ENCODE measurements at places on chromosomes 3 and 15. TPM values are rescaled to one million over a fixed set of nuclear protein-coding genes. Genes with fewer than 3 reads are reported as not detected.

Gene PLA1A
- polyA plus RNA-seq = 8.4 TPM

Gene ANP32A
- polyA plus RNA-seq = 311 TPM

Gene CTXN2
- polyA plus RNA-seq = 0.06 TPM

Gene GATM
- polyA plus RNA-seq = 232 TPM

Gene CFAP161
- 0.56 TPM for polyA plus RNA-seq

Gene FAM219B
- 51.4 TPM for polyA plus RNA-seq

Gene RAB6B
- 18.4 TPM for polyA plus RNA-seq

DNA sequence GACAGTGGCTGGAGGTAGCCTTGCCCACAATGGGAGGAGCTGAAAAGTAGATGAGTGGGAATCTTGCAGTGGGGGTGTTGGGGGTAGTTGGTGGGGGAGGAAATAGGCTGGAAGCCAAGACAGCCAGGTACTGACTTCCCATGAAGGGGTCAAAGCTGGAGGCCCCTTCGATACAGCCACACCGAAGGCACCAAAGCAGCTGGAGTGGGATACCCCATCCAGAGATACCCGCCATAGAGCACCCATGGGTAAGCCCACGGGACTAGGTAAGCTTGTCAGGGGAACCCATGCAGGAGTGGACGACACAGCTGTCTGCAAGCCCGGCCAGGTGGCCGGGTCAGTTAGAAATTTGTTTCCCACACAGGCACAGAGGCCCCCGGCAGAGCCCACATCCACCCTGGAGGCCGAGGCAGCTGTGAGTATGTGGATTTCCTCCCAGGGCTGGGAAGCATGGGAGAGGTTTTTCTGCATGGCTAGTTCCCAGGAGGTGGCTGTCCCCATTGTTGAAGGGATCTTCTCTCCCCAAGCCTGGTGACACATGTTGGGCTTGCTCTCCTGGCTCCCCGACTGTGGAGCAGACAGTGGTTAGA is 28.6 kb downstream of the PRR23E start:
- no peak for DNase-seq

- no peak for DNase-seq
Observed at GRCh38 chr3:45509038-45509767, 85.3 kb upstream of the LIMD1 start.

- DNase-seq = no peak
Observed at GRCh38 chr3:10645800-10646199, 140.4 kb upstream of the ATP2B2 start.

DNA sequence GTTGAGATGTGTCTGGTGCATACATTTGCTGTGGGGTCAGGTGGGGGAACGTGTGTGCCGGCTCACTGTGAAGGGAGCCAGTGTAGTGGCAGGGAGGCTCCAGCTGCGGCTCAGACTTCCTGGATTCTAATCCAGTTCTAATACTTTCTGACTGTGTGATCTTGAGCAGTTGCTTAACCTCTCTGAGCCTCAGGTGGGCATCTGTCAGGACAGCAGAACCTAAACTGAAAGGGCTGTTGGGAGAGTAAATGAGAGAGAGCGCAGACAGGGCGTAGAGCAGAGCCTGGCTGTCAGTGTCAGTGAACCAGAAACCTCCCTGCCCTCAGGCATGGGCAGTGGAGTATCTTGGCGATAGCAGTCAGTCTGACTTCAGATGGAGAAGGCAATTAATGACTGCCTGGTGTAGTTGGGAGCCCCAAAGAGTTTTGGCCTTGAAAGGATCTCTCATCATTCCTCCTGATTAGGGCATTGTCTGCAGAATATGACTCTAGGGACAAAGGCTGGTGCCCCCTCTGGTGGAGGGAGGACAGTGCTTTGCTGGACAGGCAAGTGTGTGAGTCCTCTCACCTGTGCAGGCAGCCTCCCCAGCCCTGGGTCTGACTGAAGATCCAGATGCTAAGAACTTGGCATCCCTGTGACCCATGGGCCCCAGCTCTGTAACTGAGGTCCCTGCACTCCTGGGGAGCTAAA is 9.6 kb downstream of the KBTBD13 start:
- no peak for DNase-seq

DNA sequence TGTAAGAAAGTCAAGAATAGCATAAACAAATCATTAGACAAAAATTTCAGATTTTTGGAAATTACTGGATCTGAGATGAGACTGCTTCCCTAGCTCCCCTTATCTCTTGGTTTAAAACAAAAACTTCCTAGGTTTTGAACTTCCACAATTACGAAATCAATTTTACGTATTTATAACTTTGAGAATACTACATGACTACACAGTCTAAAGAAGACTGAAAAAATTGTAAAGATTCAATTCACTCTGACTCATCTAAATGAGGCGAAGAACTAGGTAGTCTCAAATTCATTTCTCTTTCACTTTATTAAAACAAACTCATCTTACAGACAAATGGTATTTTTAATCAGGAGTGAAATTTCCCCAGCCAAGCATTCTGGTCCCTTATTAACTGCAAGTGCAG is 10.3 kb downstream of the CCDC54 start:
- no peak for DNase-seq

DNA sequence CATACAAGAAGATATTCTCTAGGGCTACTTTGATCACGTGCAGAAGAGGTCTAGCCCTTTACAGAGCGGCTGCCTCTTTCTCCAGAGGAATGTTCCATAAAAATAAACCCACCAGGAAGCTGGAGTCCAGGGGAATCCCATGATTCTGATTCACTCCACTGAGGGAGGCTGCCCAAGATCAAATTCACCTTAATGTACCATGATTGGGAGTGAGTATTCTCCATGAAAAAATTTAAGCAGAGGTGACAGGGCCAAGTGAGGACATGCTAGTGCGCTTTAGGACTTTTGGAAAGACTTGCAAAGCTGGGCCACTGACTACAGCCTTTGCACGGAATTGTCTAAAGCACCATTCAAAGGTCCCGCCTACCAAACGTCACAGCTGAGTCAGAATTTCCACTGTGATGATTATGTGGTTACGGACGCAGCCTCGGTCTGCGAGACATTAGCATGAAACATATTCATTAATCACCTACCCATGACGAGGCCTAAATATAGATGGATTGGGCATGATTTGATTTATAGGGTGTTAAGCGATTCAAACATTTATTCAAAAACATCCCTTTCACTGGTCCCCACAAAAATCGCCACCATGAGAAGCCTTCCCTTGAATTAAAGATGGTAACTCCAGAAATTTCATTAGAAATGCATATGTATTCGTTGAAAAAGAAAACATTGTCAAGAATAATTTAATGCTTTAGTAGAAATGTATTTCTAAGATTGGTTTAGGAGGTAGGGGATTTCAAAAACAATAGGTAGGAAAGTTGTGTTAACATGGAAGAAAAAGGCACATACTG is 152.6 kb downstream of the GREM1 start:
- DNase-seq = no peak

GRCh38 chr3:193744822-193745684 is 152.0 kb downstream of the OPA1 start:
- DNase-seq = peak; percentile 42

- DNase-seq = no peak
Observed at GRCh38 chr3:131957980-131958379, 76.8 kb downstream of the CPNE4 start.

DNA sequence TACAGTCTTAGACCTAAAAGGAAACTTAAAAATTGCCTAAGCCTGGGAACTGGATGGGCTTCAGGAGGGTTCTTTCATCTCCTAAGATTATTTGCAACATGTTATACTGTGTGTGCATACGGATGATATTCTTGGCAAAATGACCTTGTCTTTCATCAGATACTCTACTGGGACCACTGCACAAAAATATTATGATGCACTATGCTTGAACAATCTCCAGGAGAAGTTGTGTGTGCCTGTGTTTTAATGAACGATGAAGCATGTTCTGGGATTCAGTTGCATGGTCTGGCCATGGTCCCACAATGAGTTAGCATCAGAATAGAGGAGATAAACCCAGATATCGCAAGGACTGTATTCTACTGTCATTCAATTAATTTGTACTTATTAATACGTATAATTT is 68.7 kb downstream of the GAP43 start:
- no peak for DNase-seq

GRCh38 chr15:63977119-63977518 is 69.2 kb downstream of the DAPK2 start:
- DNase-seq = no peak

GRCh38 chr3:159091936-159092335 is 290.1 kb downstream of the MFSD1 start:
- DNase-seq = no peak

GRCh38 chr3:140501061-140501769 is 176.6 kb upstream of the TRIM42 start:
- peak; percentile 14 for DNase-seq

GRCh38 chr3:134473868-134474546 is 11.8 kb downstream of the ANAPC13 start:
- DNase-seq = peak; percentile 84

DNA sequence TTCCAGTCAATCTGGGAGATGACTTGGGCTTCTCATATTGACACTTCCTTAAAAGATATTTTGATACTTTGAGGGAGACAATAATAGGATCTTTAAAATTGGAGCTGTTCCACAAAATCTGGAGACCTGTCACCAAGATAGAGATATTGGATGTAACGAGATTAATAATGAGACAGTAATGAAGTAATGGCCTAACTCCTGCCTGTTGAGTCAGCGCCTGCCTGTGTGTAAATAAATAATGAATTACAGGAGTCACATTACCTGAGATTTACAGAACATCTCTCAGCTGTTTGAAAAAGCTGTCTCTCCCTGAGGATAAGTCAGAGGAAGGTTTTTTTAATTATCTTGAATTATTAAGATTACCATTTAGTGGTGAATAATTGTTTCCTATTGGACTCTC is 43.8 kb upstream of the MITF start:
- no peak for DNase-seq

- DNase-seq = peak; percentile 48
Observed at GRCh38 chr15:43913026-43913780, 86.4 kb downstream of the WDR76 start.

DNA sequence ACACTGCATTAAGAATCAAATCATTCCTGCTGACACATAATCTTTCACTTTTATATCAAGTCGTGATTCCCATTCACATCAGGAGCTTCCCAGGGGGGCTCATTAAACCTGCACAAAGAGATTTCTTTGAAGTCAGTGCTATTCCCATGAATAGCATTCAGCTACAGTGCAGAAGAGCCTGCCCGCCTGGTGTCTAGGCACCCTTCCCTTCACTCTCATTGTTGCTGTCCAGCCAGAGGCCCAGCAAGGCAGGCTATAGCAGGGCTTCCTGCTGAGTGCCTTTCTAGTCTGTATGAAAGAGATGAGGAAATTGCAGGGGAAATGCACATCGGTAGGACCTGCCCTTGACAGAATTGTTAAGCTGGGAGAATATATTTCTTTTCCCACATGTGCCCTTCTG is 4.5 kb upstream of the GJD2 start:
- DNase-seq = no peak
